Uterus (tissue), 4 donors: ENCODE measurements at places on chromosomes 7 and 10. TPM values are rescaled to one million over a fixed set of nuclear protein-coding genes. Genes with fewer than 3 reads are reported as not detected.

GRCh38 chr10:118792526-118792925, 37.8 kb upstream of the CACUL1 start:
- no peak for DNase-seq

GRCh38 chr10:132663666-132664365, 122.1 kb downstream of the NKX6-2 start:
- DNase-seq = no peak

DNA sequence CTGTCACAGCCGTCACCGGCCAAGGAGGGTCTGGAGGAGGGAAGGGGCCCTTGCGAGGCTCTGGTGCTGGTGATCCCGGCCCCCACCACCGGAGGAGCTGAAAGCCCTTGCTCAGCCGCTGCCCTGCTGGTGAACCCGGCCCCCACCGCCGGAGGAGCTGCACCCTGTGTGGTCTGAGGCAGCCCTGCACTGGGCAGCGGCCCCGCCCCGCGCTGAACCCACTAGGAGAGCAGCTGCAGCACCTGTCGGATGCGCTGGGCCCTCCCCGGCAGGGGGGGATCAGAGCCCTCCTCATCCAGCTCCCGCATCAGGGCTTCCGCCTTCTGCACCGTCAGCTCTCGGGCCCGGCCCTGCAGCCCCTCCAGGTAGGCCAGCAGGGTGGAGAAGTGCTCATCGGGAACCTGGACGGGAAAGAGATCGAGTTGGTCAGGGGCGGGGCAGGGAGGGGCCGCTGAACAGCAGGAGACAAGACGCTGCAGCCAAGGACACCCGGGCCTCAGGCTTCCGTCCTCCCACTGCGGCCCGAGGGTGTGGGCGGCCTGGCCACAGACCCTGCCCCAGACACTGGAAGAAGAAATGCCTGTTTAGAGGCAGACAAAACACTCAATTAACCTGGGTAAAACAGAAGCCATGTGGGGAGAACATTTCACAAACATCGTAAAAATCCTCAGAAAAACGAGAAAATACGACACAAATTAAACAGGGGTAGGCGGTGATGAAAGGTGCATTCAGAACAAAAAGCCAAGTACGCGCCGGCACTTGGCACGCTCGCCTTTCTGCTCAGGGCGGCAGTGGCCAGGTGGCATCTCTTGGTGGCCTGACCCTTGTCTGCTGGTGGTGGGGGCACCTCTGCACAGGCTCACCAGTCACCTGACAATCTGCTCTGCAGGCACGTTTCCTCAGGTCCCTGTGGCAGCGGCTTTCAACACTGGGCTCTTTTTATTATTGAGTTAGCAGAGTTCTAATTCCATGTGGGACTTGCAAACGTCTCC, 14.7 kb downstream of the CYP2W1 start:
- DNase-seq = no peak

GRCh38 chr7:35875292-35875691, 74.4 kb downstream of the SEPTIN7 start:
- DNase-seq = no peak

DNA sequence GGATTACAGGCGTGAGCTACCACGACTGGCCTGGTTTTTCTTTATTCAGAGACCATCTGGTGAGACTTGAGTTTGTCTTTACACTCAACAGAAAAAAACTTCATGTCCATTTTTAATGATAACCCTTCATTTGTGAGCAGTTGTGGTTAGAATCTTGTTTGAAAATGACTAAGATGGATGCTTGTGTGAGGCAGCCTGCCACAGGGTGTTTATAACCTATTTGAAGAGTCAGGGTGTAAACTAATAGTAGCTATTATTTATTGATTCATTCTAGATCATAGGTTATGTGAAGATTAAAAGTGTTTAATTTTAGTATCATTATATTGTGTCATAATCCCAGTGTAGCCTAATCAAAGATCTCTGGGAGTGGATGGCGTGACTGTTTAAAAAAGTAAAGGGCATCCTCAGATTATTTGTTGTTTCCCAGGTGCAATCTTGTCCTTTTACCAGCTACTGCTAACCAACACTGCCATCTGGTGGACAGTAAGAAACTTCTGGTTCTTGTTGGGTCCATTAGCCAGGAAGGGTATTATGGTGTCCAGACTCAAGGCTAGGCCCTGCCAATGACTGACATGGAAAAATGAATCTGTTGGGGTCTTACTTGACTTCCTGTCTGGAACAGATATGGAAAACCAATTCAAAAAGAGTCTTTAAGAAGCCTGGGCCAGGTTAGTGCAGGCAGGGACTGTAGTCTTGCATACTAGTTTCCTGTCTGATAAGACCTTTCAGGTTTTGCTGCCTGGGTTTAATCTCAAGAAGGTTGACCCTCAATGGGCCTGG, 24.9 kb downstream of the NRBF2 start:
- DNase-seq = peak; percentile 47

- DNase-seq = no peak
Measured at GRCh38 chr10:3574451-3574850, 210.6 kb downstream of the KLF6 start.

Gene C7orf33
- total RNA-seq = not detected

Gene FAS
- total RNA-seq = 51.2 TPM
